ENCODE measurements at places on chromosomes 16 and 17. TPM values are rescaled to one million over a fixed set of nuclear protein-coding genes. Genes with fewer than 3 reads are reported as not detected.

MYBBP1A gene
- 28.5 TPM for total RNA-seq

OTOA gene
- 1.1 TPM for total RNA-seq

FBXW10 gene
- total RNA-seq, result 0.47 TPM

WFIKKN1 gene
- 0.47 TPM for total RNA-seq

TAOK1 gene
- total RNA-seq, result 170 TPM

MT1A gene
- not detected for total RNA-seq

NPW gene
- total RNA-seq, result not detected

- no peak for DNase-seq
Measured at GRCh38 chr16:56525236-56525635, 5.4 kb upstream of the BBS2 start.

DNA sequence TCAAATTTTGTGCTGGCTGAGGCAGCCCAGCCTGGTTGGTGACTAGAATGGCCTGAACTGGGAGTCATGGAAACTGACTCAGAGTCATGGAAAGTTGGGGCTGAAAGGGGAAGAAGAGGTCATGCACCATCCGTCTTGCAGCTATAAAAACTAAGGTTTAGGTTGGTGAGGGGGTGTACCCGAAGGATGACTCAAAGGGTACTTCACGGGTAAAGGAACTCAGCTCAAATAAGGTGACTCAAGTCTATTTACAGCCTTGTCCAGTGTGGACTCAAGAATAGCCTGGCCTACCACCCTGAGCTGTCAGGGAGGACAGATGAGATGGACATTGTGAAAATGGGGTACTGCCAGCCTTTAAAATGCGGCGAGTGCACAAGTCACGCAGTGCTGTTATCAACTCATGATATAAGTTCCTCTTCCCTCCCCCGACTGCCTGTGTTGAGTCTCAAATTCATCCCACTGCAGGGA lies 18.6 kb downstream of the CD300LB start:
- no peak for DNase-seq

- no peak for DNase-seq
Measured at GRCh38 chr16:83935858-83936255, 17.2 kb upstream of the OSGIN1 start.

DNA sequence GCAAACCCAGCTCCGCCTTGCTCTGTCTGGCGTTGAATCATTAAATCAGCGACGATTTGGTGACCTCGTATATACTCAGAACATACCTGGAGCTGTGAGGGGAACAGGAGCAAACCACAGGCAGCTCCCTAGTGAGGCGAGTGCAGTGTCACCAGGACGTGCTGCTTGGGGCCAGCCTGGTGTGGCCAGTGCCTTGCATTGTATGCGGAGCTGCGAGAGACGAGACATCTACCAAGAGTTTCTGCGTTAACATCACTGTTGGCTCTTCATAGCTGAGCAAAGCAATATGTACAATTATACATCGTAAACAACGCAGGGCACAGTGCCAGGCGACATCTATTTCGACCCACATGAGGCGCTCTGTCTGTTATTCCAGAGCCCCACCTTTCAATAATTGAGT lies 27.9 kb downstream of the MINK1 start:
- no peak for DNase-seq

DNA sequence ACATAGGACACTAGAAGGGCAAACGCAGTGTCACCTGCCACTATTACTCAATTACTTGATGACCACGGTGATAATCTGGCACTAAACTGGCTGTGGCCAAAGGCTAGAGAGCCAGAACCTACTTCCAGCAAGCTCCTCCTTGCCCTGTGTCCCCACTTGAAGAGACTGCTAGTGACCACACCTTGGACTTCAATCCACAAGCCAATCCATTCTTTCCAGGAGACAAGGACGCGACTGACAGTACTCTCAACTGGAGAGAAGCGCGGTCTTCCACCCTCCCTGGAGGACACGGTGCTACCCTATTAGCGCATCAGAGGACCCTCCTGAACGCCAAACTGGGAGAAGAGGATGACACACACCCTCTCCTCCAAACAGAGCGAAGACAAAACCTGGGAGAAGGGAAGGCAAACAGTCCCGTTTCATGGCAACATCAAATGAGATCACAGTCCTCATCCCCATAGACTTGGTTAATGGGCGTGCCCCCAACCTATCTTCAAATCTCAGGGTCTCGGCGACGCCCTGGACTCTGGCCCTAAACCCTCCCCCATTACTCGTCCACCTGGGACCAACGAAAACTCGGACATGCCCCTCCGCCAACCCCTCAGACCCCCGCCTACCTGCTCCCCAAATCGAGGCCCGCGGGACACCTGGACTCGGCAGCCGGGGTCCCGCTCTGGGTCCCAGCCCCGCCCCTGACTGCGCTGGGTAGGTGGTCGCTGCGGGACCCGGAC lies 508 bp downstream of the FLCN start:
- DNase-seq, result no peak

DNA sequence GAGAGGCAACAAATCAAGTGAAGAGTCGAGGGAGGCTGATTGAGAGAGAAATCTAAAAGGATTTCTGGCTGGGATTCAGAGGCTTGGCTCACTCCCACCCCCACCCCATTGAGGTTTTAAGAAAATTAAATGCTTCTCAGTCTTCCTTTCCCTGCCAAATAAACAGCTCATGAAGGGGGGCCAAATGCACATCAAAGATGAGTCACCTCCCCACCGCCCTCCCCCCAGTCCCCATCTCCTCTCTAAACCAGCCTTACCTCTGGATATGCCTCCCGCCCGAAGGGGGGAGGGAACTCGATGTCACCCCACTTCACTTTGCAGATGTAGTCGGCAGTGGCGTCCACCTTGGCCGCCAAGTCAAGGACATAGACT lies 11.6 kb downstream of the ACLY start:
- DNase-seq, result no peak

- DNase-seq, result no peak
Measured at GRCh38 chr17:81510785-81511553, 1.6 kb downstream of the ACTG1 start.

- DNase-seq, result no peak
Measured at GRCh38 chr16:84308120-84308519, 13.4 kb downstream of the WFDC1 start.

DNA sequence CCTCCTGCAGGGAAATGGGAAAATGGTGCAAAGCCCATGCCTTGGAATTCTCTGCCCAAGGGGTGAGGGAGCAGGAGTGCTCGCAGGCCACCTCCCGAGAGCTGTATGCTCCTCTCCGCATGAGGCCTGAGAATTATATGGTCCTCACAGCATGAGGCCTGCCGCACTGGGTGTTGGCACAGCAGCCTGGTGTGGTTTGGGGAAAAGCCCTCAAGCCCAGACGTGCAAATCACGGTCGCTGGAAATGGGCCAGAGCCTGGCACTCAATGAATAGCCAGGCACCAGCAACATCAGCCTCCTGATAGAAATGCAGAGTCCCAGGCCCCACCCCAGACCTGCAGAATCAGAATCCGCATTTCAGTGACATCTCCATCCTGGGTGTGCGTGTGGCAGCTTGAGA lies 156.4 kb upstream of the FOXF1 start:
- no peak for DNase-seq

DNA sequence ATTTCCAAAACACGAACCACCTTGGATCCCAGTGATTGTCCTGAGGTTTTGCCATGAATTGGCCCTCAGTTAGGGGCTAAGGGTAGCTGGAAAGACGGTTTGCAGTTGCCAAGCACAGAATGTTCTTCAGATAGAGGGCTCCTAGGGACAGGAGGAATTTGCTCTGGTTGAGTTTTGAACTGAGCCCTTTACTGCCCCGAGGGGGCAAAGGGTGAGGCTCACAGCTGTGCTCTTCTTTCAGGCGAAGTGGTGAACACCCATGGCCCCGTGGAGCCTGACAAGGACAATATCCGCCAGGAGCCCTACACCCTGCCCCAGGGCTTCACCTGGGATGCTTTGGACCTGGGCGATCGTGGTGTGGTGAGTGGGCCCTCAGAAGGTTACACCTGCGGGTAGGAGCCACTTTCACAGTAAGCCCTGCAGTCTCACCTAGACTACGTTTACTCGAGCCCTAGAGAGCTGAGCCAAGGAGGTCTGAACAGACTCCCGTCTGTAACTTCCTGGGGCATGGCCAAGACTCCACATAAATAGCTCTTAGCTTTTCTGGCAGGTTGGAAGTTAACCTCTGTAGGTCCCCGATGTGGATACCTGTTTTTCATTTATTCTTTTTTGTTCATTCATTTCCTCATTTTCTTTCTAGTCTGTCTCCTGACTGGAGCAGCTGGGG lies 32.5 kb downstream of the NMT1 start:
- DNase-seq, result no peak

DNA sequence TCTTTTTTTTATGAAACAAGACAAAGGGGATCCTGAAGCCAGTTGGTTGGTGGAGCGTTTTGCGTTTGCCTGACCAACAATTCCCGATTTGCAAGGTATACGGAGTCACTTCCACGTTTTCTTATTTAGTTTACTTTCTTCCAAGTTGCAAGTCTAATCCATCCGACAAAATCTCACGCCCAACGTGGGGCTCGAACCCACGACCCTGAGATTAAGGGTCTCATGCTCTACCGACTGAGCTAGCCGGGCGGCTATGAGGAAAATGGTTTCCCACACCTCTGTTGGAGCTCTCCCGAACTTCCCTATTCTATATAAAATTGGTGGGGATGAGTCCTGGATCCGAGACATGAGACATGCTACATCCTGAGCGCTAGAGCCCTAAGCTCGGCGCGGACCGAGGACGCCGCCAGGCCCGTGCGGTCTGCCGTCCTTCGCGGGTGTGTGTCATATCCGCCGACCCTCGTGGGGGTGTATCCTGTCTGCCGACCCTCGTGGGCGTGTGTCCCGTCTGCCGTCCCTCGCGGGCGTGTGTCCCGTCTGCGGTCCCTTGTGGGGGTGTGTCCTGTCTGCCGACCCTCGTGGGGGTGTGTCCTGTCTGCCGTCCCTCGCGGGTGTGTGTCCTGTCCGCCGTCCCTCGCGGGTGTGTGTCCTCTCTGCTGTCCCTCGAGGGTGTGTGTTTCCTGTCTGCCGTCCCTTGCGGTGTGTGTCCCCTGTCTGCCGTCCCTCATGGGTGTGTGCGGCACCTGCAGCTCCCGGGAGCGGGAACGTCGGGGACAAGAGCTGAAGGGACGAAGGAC lies 22.6 kb downstream of the ZNF213 start:
- DNase-seq, result no peak

DNA sequence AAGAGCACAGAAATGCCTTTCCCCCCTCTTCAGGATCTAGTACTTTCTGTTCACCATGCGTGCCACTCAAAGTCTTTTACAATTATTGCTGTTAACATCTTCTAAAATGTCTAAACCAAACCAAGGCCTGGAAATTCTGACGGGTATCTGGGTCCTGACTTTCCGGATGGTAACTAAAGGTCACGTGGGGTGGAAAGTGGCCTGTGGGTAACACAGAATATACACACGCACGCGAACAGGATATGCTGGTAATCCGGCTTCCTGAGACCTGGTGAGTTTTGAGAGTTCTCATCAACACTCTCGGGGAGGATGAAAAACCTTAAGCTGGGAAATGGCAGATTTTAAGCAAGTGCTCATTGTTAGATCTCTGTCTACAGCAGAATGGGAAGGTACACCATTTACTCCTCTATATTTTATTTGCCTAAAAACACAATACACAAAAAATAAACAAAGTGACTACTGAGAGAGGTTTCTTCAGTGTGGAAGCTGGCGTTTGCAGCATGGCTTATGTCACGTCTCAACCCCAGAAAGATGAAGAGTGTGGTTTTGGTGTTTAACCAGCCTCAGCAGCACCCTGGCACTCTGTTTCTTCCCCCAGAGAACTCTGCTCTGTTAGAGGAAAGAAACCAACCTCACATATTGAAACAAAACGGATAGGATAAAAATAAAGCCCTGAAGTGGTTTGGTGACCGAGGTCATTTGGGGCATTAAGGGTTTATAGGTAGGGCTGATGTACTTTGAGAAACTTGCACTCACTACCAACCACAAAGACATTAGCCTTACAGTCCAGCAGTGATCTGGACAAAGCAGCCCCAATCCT lies 37.3 kb downstream of the SMG6 start:
- no peak for DNase-seq

GRCh38 chr16:87374313-87374712 lies 9.3 kb downstream of the FBXO31 start:
- DNase-seq, result no peak

- DNase-seq, result no peak
Measured at GRCh38 chr17:68461122-68461539, 3.8 kb upstream of the WIPI1 start.

DNA sequence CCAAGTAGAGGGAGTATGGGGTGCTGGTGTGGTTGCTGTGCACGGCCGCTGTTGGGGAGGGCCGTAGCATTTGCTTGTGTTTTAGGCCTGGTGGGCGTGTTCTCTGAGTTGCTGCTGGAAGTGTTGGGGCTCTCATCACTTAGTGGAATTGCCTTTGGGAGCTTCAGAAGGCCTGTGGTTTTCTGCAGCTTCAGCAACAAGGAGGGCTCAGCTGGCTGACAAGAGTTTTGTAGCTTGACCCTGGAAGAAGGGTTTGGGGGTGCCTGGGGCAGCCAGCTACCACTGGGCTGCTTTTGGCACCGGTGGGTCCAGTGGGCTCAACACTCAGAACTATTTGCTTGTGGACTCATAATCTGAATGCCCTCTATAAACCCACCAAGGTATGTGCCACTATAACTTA lies 30.9 kb downstream of the HAPSTR1 start:
- no peak for DNase-seq

DNA sequence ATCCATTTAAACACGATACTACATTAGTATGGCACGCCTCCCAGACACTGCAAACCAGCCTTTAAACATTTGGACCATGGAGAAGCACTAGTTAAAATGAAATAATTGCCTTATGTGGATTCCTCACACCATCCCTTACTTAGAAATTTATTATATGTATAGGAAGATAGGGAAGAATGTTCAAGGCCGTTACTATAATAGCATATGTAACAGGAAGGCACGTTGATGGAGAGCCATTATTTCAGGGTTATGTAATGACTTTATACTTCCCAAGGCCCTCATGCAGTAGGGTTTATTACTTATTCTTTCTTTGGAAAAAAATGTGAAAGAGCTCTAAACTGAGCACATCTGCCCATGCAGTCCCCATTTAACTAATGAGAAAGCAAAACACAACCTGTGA lies 96.6 kb upstream of the CACNG5 start:
- no peak for DNase-seq

DNA sequence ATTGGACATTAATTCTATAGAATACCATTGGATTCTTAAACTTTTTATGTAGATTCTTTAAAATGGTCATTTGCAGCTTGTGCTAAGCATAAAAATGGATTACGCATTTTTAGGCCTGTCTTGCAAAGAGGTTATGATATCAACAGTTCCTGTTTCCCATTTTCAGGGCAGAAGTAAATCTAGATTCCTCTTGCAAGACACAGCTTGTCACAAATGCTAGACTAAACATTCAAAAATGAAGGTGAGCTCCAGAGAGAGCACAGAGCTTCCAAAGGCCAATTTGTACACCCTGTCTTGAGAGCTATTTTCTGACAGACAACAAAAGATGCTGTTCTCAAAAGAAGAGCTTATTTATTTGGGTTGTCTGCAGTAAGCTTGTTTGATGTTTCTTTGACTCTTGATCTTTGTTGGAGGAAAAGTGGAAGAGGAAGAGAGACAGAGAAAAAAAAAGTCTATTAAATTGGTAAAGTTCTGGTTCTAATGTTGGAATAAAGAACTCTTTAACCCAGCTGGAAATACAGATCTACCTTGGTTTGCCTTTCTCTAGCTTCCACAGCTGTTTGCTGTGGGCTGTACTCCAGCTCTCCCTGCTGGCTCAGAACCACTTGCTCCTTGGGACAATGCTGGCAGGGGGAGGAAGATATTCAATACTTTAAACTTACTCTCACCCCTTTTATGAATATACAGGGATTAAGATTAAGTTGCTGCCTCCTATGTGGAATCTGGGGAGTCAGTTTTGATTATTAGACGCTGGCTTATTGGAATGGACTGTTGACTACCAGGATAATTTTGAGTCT lies 651.8 kb downstream of the CDH11 start:
- no peak for DNase-seq

GRCh38 chr16:78811247-78811646 lies 711.8 kb downstream of the WWOX start:
- no peak for DNase-seq
